ENCODE measurements at places on chromosomes 13 and 19.

DNA sequence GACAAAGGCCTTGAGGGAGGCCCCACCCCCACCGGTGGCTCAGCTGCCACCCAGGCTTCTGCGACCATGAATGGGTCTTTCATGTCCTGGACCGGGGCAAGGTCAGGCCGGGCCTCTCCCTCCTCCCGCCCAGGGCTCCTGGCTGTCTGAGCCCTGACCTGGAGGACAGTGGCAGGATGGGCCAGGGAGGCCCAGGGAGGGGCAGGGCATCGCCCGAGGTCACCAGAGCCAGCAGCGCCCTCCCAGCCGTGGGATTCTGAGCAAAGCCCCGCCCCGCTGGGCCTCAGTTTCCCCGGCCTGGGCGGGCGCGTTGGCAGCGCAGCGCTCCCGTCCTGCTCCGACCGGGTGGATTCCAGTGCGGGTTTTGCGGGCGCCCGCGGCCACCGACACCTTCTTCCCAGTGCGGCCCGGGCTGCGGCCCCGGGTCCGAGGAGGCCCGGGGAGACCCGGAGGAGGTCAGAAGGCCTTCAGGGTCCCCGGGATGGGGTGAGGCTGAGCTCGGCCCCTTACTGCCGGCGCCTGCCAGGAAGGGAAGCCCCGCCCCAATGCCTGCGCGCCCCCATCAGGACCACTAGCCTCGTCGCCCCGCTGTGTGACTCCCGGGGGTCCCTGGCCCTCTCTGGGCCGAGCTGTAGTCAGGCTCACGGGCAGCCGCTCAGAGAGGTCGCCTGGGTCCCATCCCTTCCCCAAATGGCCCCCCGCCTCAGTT, 24.6 kb upstream of the SEMA6B start:
- no peak for DNase-seq

GRCh38 chr19:35919306-35919705, 11.2 kb upstream of the TYROBP start:
- DNase-seq = no peak

DNA sequence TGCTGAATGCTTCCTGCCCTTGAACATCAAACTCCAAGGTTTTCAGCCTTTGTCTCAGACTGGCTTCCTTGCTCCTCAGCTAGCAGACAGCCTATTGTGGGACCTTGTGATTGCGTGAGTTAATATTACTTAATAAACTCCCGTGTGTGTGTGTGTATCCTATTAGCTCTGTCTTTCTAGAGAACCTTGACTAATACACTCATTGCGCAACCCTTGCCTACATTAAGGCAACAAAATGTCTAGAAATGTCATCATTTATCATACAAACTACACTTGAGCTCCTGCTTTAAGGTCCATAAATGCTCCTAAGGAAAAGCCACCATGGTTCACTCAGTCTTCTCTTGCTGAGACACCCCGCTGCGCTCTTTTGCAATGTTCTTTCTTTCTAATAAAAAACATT, 2861.0 kb downstream of the PCDH9 start:
- DNase-seq = no peak

- no peak for DNase-seq
Measured at GRCh38 chr13:107209824-107210722, 642.1 kb upstream of the ARGLU1 start.

GRCh38 chr19:47786566-47786965, 8.1 kb downstream of the SELENOW start:
- DNase-seq = no peak

DNA sequence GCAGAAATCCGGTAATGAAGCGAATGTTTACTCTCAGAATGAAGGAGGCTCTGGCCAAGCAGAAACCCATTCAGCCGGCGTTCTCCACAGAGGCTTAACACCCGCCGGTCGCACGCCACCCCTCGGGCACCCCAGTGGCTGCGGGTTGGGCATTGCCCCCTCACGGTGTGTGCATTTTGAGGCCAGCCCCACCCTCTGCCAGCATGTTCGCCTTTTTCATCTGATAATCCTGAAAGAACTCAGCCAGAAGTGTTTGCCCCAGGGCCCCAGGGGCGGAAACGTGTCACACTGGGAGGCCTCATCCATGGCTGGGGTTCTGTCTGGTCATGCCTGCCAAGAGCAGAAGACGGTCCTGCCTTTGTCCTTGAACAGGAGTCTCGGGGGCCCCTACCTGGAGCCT, 34.2 kb downstream of the COMP start:
- no peak for DNase-seq

DNA sequence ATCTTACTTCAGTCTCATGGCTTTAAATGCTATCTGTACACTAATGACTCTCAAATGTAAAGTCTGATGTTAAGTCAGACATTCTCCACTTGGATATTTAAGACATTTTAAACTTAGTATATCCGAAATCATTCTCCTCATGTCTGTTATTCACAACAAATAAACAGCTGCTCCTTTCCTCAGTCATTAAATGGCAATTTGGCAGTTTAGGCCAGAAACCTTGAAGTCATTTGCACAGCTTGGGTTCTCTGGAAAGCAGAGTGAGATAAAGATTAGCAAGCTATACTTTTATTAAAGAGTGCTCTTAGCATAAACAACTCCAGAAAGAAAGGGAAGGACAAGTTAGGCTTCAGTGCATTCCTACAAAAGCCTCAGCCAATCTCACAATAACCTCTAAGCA, 53.7 kb downstream of the DNAJC15 start:
- DNase-seq = no peak

DNA sequence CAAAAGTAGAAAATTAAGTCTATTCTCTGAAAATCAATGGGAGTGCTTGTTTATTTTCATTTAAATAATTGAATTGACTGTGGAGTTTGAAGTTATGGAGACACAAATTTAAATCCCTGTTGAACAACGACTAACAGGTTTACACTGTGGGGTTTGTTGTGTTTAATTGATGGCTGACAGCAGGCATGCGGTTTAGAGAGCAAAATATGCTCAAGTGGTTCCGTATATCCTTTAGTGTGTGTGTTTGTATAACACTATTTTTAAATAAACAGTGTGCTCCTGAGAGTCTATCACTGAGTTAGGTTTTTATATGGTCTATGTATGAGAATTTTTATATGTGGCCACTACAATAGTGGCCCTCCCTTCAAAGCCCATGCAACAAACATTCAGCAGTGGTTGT, 332.0 kb downstream of the GPC6 start:
- no peak for DNase-seq

DNA sequence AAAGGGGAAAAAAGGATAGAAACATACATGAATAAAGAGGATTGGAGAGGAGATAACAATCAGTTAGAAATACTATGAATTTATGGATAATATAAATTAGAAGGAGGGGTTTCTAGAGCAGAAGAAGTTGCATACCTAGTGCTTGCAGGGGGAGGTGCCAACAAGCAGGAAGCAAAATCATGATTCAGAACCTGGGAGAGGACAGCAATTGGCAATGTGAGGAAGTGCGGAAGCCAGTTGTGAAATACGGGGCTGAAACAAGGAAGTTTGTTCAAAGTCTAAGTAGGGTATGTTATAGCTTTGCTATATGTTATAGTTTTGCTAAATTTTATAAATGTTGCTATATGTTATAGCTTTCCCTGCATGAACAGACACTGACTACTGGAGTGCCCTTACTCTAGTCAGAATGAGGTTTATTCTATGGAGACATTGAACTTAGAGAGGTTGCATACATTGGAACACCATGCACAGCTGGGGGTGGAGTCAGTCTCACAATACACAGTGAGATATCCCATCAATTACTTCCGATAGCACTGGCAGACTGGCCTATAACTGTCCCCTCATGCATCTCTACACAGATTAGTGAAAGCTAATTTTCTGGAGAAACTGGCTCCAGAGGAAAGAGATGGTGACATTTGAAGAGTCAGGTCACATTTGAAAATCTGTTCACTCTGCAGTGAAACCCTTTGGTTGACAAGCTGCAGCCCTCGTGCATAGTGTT, 92.1 kb downstream of the GPC6 start:
- DNase-seq = no peak

- no peak for DNase-seq
Measured at GRCh38 chr13:43116242-43116641, 92.9 kb downstream of the DNAJC15 start.

DNA sequence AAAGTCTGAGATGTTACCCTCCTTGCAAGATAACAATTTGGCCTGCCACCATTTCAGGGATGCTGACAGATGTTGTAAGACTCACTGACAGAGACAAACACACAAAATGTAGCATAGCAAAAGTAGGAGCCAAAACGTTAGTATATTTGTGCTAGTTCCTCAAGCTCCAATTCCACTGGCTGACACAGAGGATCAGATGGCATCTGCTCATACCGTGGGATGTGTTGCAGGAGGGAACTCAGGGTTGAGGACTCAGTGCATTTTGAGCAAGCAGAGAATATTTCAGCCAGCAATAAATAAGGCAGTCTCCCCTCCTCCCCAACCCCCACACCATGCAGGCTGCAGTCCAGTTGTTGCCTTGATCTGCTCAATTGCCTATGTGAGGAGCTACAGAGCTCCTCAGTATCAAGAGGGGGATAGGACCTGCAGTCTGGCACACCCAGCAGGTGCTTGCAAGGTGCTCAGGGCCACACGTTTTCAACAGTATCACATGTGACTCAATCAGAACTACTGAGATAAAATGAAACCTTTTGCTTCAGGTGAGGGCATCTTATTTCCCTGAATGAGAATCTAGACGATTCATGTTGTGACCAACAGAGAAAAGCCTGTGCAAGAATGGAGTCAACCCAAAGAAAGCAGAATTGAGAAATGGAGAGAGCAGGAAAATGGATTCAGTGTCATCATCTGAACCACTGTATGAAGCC, 23.6 kb upstream of the LRCH1 start:
- no peak for DNase-seq

DNA sequence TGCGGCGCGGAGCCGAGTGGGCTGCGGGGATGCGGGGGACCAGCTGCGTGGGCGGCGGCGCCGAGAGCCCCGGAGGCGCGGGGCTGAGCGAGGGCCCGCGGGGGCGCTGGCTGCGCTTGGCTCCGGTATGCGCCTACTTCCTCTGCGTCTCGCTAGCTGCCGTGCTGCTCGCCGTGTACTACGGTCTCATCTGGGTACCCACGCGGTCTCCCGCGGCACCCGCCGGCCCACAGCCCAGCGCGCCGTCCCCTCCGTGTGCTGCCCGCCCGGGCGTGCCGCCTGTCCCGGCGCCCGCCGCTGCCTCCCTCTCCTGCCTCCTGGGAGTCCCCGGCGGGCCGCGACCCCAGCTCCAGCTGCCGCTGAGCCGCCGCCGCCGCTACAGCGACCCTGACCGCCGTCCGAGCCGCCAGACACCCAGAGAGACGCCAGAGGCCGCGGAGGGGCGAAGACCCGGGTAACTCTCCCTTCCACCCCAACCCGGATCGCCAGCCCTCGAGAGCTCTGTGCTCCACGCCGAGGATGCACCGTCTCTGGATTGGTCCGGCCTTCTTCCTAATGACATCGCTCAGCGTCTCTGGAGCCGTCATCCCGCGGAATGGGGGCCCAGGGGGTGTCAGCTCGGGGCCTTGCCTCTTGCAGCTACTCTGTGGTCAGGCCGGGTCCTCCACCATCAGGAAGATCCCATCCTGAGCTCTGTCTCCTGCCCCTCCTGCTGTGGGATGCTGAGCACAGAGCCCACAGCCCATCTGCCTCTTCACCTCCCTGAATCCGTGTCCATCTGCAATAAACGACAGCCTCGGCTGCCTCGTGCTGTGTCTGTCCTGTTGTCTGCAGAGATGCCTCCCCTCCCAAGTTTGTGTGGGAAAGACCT, 441 bp downstream of the INAFM1 start:
- DNase-seq = no peak

GRCh38 chr13:51804295-51805172, 571 bp upstream of the DHRS12 start:
- no peak for DNase-seq

GRCh38 chr19:54196536-54196935, 4.1 kb upstream of the RPS9 start:
- no peak for DNase-seq

DNA sequence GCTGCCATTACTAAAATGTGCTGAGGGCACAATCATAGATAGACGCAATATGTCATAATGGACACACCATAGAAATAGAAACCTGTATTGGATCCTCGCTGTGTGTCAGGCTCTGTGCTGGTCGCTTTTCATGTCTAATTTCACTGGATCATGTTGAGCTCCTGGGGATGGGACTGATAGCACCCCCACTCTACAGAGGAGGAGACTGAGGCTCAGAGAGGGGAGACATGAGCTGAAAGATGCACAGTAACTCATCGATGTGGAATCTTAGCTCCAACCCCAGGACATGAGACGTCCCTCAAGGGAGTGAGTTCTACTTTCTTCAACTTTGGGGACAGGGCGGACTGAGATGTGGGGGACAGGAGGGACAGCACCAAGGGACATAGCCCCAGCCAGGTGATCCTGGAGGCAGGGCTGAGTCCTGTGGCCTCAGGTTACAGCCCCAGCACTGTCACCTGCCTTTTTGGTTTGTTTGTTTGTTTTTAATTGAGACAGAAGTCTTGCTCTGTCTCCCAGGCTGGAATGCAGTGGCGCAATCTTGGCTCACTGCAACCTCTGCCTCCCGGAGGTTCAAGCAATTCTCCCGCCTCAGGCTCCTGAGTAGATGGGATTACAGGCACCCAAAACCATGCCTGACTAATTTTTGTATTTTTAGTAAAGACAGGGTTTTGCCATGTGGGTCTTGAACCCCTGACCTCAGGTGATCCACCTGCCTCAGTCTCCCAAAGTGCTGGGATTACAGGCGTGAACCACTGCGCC, 6.6 kb upstream of the GIPC1 start:
- no peak for DNase-seq

GRCh38 chr13:29845440-29846056, 4.9 kb downstream of the UBL3 start:
- no peak for DNase-seq

GRCh38 chr13:24897293-24897692, 133.3 kb downstream of the RNF17 start:
- DNase-seq = no peak

- DNase-seq = no peak
Measured at GRCh38 chr13:108368250-108368905, 98.9 kb downstream of the TNFSF13B start.

DNA sequence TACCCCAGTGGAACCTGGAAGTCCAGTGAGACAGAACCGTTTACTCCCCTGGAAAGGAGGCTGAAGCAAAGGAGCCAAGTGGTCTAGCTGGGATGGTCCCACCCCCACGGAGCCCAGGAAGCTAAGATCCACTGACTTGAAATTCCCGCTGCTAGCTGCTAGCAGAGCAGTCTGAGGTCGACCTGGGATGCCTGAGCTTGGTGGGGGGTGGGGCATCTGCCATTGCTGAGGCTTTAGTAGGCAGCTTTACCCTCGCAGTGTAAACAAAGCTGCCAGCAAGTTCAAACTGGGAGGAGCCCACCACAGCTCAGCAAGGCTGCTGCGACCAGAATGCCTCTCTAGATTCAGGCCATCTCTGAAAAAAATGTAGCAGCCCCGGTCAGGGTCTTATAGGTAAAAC, 437.0 kb downstream of the SUCLA2 start:
- DNase-seq = no peak

- no peak for DNase-seq
Measured at GRCh38 chr19:41248895-41249294, 15.3 kb upstream of the HNRNPUL1 start.
